Renal cortex interstitium (tissue), 15 donors: ENCODE measurements at places on chromosomes 5 and 9. TPM values are rescaled to one million over a fixed set of nuclear protein-coding genes. Genes with fewer than 3 reads are reported as not detected.

DNA sequence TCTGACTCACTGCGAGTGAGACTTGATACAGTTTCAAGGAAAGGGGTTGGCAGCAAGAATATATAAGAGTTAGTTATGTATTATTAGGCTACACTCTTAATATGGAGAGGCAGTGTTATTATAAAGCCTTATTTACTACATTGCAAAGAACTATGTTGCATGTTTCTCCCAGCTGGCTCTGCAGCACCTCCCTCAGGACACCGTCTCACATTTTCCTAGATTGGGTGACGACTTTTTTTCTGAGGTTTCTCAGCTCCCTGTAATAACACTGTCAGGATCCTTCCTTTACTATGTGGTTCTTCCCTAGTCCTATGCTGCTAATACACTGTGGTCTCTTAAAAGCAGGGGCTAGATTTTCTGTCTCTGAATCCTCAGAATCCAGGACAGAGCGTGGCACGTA, 153.7 kb downstream of the INSYN2B start:
- DNase-seq = no peak

Gene CENPP
- 7.6 TPM for polyA plus RNA-seq

DNA sequence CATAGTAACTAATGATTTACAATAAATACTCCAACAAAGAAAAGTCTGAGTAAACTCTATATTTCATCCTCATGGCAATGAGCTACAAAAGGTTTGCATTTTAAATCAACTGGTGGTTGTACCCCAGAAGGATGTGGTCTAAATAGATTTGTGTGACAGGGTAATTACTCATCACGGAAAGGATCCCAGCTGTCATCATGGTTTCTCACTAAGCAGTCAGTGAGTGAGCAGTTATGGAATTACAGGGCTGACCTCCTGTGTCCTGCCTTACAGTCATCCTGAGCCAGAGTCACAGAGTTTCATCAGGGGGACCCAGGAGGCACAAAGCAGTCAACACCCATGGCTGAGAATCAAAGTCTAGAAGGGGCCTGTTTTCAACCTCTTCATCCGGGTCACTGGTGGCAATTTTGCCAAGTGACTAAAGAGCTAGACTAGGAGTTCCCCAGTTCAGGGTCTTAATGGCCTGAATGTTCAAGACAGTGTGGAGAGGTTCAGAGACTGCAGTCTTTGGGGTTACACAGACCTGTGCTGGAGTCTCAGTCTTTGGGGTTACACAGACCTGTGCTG, 210.7 kb upstream of the SLC24A2 start:
- DNase-seq = no peak

- no peak for DNase-seq
These were observed 158.8 kb downstream of the C9orf152 start for GRCh38 chr9:110048976-110049698.

DNA sequence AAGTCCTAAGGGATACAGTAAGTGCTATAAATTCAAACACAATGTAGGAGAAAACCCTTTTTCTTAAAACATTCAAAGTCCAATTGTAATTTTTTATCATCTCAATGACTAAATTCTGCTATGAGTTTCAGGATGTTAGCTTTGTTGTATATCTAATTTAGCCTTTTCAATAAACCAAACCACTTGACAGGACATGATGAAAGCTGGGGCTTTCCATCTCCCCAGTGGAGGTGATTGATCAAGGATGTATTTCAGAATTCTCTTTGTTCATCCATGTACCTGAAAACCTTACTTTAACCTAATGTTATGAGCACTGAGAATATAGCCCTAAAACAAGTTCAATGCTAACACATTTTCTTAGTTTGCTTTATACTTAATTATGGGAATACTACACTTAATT, 639.0 kb upstream of the ITGA1 start:
- no peak for DNase-seq

DNA sequence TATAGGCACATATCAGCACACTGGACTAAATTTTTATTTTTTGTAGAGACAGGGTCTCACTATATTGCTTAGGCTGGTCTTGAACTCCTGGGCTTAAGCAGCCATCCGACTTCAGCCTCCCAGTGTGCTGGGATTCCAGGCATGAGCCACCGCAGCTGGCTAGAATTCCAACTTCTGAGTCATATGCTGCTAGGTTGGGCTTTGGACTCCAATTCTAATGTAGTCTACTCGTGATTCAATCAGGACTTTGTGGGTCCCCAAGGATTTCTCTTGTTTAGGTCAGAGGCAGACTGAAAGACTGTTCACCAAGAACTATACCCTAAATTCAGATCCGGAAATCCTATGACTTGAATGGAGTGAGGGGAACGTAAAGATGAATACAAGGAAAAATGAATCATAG, 68.2 kb upstream of the CHD1 start:
- DNase-seq = no peak

GRCh38 chr9:89376741-89377351, 58.5 kb downstream of the SECISBP2 start:
- DNase-seq = peak; percentile 26

Gene KCNN2
- 4.0 TPM for polyA plus RNA-seq

DNA sequence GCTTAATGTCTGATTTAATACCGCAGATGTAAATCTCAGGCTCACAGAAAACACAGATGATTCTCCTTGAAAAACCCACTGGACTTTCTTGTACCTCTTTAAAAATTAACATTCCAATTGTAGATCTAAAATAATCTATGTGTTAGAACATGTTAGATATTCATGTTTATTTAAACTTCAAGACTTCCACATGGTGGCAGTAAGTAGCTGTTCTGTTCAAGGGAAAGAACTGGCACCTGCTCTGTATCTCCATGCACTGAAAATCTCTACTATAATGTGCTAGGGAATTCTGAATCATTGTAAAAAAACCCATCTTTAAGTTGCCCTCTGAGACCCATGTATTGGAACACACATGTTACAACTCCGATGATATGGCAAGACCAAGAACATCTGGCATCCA, 366.9 kb downstream of the DMRTA1 start:
- peak; percentile 3 for DNase-seq

Gene SLC34A3
- polyA plus RNA-seq = 5.0 TPM

- no peak for DNase-seq
These were observed 75.2 kb upstream of the SMARCA2 start for GRCh38 chr9:1939926-1940368.

DNA sequence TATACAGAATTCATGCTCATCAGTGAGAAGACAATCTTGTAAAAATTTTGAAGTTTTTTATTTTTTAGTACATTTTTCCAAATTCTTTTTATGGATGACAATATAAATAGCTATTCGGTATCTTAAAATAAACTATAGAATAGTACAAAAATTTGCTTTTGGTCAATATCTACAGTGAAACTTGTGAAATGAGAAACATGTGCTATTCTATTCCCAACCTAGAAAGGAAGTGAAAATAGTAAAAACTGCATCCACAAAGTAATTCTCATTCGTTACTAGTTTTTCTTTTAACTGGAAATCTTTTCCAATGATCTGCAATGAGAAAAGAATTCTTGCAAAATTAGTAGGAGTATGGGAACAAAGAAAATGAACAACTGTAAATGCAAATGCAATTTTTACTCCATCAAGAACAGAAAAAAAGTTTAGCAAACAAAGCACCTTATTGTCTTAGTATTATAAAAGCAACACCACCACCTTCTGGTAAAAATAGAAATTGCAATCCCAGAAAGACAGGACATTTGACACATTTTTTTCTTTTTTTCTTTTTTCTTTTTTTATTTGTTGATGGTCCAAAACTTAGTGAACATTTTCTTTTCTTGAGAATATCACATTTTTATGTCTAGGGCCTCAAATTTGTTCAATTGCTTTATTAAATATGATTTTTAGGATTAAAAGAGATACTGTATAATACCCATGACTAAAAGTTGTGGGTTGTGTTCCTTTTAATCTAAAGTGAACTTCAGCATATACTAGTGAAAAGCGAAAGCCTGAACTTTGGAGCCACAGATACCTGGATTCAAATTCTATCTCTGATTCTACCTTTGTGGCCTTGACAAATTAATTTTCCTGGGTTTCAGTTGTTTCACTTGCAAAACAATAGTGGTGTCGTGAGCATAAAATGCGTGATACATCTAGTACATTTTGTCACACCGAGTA, 72.3 kb downstream of the SLCO4C1 start:
- no peak for DNase-seq

Gene INSL4
- not detected for polyA plus RNA-seq

DNA sequence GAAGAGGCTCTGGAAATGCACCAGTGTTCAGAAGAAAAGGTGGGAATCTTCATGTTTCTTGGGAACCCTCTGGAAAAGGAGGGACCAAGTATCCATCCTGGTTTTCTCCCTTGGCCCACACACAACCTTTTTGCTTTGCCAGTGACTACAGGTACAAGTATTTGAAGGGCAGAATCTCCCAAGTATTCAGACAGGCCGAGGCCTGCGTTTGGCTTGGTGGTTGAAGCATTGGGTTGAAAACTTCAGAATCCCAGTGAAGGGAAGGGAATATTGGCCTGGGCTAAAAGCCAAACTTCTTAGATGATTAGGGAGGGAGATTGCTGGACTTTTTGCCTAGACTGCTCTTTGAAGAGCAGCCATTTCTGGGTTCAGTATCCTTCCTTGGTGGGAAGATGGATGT, 71.9 kb downstream of the UBAP1 start:
- no peak for DNase-seq

GRCh38 chr5:130290219-130290618, 386.0 kb downstream of the CHSY3 start:
- no peak for DNase-seq

- DNase-seq = no peak
These were observed 8.8 kb upstream of the BARX1 start for GRCh38 chr9:93963969-93964368.

Gene C9orf50
- not detected for polyA plus RNA-seq

DNA sequence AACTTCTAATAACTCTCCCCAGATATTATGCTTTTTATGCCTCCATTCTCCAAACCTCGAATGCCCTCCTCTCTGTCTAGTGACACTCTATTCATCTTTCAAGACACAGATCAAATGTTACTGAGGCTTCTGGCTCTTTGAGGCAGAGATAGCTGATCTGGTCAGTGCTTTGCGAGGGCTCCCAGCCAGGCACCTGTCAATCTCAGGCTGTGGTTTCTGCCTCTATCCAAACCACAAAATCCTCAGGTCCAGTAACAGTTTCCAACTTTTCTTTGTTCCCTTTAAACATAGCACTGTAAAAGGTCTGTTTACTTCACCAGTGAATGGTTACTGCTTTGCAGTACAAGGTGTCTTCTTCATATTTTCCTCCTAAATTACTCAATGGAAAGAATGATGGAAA, 11.5 kb upstream of the STK32A start:
- no peak for DNase-seq

DNA sequence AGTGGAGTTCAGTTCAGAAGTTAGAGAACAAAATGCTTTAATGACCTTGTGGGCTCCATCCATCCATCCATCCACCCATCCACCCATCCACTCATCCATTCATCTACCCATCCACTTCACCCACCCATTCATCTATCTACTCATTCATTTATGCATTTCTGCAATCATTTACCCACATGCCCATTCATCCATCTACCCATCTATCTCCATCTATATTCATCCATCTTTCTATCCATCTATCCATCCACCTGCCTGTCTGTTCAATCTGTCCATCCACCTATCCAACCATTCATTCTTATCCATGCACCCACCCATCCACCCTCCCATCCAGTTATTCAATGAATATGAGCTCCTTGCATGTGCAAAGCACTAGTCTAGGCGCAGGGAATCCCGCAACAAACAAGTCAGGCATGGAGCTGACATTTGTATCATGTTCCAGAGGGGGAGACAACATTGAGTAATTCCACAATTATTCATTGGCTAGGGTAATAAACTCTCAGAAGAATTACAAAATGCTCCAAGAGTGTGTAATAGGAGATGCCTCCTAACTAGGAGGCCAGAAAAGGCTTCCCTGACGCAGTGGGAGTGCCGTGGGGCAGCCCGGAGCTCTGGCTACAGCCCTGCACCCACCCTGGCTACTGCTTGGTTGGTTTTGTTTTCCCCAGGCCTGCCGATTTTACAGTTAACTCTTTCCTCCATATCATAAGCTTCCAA, 211.2 kb downstream of the NXNL2 start:
- no peak for DNase-seq

DNA sequence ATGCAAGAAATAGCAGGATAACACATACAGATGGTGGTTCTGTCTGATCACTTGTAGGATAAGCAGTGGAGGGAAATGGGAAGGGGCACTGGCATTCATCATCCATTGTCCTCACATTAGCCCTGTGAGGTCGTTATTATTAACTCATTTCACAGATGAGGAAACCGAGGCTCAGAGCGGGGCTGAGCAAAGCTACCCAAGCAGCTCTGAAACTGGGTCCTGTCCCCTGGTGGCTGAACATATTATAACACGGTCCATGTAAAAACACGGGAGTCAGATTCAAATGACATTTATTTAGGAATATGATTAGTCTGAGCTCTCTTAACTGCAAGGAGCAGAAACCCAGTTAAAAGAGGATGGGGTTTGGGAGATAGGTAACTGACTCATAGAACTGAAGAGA, 43.1 kb downstream of the HRH2 start:
- DNase-seq = no peak

Gene DMRT3
- polyA plus RNA-seq = 1.7 TPM

DNA sequence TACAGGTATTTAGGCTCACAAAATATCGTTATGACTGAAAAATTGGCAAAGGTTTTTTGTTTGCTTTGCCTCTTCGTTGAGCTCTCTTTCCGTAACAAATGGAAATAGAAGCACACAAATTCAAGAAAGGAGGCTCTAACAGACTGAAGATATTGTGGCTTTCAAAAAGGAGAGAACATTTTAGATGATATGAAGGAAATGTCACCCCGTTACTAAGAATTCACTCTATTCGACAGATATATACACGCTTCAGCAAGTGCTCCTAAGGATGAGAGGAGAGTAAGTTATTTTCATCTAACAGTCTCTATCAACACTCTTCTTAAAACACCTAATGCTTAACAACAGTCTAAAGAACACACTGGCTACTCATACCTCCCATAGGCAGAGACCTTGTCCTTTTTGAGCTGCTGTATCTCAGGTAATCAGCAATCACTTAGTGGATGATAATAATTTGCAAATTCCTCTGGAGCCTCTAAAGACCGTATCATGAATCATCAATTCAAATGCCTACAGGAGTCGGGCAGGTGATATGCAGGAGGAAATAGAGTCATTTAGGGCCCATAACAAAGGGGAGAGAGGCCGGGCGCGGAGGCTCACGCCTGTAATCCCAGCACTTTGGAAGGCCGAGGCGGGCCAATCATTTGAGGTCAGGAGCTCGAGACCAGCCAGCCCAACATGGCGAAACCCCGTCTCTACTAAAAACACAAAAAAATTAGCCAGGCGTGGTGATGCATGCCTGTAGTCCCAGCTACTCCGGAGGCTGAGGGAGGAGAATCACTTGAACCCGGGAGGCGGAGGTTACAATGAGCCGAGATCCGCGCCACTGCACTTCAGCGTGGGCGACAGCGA, 1.4 kb upstream of the HSDL2 start:
- DNase-seq = no peak

Gene SLCO6A1
- polyA plus RNA-seq = not detected

- no peak for DNase-seq
These were observed 186.1 kb downstream of the C9orf152 start for GRCh38 chr9:110021891-110022290.

GRCh38 chr5:151079838-151080612, 809 bp downstream of the TNIP1 start:
- DNase-seq = no peak

GRCh38 chr5:68170826-68171558, 44.6 kb upstream of the PIK3R1 start:
- DNase-seq = no peak

Gene FOXI1
- 7.9 TPM for polyA plus RNA-seq
